Esophagus muscularis mucosa (tissue), 4 donors: ENCODE measurements at places on chromosomes 2 and 18. TPM values are rescaled to one million over a fixed set of nuclear protein-coding genes. Genes with fewer than 3 reads are reported as not detected.

- no peak for DNase-seq
Observed at GRCh38 chr2:196681510-196681909, 42.0 kb downstream of the CCDC150 start.

The EXOC6B gene
- 45.9 TPM for total RNA-seq

DNA sequence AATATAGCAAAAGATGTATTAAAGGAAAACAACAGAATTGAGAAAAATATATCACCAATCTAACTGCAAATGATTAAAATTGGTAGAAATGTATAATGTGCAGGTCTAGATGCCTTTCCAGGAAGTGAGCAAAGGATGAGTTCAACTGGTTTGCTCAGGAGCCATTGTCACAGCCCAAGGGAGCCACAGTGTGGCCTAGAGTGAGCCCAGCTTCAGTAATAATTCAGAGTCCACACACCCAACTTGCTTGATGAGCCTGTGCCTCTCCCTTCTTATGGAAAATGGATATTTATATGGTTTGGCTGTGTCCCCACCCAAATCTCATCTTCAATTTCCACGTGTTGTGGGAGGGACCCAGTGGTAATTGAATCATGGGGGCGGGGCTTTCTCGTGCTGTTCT, 92.2 kb upstream of the ASAP2 start:
- no peak for DNase-seq

DNA sequence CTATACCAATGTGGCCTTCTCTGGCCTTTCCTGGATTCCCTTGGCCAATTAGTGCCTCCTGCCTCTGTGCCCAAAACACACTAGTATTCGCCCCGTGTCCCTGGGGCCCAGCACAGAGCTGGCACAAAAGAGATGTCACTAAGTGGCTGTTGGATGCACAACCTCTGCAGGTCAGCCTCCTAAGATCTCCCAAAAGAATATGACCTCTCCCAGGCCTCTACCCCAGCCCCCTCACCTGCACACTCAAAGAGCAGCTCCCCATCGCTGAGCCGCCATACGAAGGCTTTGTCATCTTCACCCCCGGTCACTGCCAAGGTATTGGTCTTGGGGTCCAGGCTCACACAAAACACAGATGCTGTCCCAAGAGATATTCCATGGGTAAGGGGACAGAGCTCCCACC, 2.7 kb downstream of the AAMP start:
- no peak for DNase-seq

- no peak for DNase-seq
Observed at GRCh38 chr2:229313591-229313990, 42.5 kb upstream of the PID1 start.

GRCh38 chr2:132400169-132400900, 16.3 kb upstream of the GPR39 start:
- DNase-seq, result no peak

GRCh38 chr2:235043762-235044500, 92.1 kb downstream of the SH3BP4 start:
- DNase-seq, result no peak

The UBXN2A gene
- total RNA-seq, result 23.4 TPM

DNA sequence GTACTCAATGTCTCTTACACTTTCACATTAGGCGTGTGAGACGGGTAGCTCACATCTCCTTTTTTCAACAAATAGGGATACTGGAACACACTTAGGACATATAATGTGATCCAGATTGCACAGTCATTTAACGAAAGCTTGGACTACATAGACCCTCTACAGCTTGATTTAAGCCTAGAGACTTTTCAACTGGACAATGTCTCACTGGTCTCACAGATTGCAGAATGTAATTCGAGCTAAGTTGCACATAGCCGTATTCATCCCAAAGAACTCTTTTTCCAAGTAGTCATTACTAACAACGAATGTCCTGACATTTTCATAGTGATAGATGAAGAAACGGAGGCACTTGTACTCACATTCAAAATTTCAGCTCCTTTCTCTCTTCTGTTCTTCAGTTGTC, 612.1 kb downstream of the ZEB2 start:
- no peak for DNase-seq

The DOK6 gene
- 0.83 TPM for total RNA-seq

GRCh38 chr2:219459460-219460311, 25.0 kb downstream of the SPEG start:
- no peak for DNase-seq
